Myocyte (in vitro differentiated cells): ENCODE measurements at places on chromosomes 11 and 22.
A peak's percentile ranks its signal among the peaks of the same experiment; 100 is the strongest.

DNA sequence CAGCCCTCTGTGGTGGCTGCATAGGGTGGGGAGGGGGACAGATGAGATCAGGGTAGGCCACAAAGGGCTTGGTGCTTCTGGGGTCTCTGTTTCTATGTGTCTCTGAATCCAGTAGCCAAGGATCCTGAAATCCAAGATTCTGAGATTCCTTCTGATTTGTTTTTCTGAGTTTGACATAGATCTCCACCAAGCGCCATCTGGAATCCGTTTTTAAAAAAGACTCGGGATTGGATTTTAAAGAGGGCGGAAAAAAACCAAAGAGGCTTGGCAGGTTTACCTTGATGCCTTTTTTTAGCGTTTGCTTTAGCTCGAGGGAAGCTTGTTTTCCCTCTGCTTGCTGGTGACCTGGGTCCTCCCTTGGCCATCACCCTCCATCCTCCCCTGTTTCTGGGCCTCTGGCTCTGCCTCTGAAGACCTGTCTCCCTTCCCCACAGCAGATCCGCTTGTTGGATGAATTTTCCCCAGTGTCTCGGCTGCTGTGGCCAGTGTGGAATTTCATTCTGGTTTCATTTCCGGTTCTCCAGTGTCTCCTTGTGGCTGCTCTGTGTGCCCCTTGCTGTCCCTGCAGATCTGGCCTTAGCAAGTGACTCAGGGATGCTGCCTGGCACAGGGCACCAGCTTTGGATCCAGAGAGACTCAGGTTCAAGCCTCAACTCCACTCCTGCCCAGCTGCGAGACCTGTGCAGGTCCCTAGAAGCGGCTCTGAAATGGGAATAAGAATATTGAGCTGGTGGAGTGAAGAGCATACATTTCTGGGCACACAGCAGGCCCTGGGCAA, 15.1 kb downstream of the SYNGR1 start:
- DNase-seq, result peak; percentile 42

- no peak for DNase-seq
Observed at GRCh38 chr22:27460591-27461347, 340.8 kb downstream of the MN1 start.

DNA sequence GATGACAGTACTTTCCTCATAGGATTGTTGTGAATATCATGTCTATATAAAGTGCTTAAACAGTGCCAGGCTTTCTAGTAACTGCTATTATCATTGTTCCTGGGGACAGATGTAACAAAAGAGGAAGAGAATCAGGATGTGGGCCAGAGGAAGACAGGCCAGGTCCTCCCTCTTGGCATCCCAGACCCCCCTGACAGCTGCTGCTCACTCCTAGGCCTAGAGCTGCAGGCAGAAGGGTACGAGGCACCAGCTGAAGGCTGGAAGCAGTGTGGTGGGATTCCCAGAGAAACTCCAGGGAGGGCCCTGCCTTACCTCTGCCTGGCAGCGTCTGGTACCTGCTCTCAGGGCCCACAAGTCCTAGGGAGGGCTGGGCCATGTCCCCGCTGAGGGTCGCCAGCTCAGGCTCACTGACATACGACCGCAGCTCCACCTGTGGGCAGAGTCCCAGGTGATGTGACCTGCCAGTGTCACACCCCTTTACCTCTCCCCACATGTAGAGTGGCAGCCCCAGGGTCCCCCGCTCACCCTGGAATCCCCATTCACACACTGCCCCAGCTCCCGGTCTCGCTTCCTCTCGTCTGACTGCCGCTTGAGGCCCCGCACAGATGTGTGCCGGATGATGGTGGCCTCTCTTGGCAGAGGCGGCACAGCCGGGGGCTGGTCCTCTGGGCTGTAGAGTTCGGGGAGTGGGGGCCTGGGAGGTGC, 52.2 kb downstream of the C11orf58 start:
- no peak for DNase-seq

DNA sequence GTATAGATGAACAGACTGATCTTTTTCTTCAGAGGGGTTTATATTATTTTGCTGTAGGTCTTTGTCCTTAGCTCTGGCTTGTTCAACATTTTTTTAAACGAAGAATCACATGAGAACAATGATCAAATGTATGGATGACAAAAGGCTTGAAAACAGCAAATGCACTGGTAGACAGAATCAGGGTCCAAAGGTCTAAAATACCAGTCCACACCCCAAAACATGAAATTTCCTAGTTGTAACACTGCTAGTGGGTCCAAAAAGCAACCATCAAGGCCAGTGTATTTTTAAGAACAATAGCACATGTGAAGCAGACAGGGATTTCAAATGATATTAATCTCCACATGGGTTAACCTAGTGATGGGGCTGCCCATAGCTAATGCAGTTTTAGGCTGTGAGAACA, 162.0 kb downstream of the SWAP70 start:
- DNase-seq, result no peak

- DNase-seq, result no peak
Observed at GRCh38 chr11:18367431-18367830, 26.9 kb upstream of the LDHA start.

GRCh38 chr11:41720761-41721160, 261.3 kb upstream of the LRRC4C start:
- no peak for DNase-seq
